ENCODE measurements at places on chromosomes 6 and 20.
A peak's percentile ranks its signal among the peaks of the same experiment; 100 is the strongest.

- DNase-seq = no peak
These were observed 526.7 kb upstream of the ADGRB3 start for GRCh38 chr6:68108233-68108835.

DNA sequence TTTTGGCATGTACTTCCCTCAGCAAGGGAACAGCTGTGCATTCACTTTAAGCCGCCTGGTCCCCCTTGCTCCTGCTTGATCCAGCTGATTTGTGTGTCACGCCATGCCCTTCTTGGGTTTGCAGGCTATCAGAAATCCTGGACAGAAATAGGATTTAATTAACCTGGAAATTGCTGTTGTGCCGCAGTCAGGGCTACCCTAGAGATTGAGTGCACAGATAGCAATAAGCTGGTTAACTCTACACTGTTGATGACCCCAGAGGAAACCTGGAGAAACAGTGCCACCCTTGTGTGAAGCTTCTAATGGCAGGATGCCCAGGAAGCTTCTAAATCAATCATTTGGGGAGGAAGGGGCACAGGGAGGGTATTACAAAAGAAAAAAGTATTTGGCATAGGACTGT is 199.0 kb downstream of the JARID2 start:
- no peak for DNase-seq

DNA sequence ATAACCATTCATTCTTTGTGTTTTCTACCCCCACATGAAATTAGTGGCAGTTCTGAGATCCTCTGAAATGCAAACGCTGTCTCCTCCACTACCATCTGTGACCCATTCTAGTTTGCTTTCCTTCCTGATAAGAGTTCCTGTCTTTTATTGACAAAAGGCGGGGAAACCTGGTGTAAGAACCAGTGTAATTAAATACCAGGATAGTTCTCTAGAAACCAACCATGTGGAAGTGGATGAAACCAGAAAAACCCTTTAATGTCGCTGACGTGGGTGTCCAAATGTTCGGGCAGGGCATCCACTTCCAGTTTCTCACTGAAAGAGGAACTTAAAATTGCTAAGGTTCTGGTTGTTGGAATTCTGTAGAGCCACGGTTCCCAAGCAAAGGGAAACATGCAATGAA is 79.1 kb downstream of the TNFRSF21 start:
- no peak for DNase-seq

GRCh38 chr20:63682384-63683139 is 13.9 kb upstream of the TNFRSF6B start:
- no peak for DNase-seq

- DNase-seq = no peak
These were observed 26.8 kb upstream of the SLC9A8 start for GRCh38 chr20:49785852-49786175.

DNA sequence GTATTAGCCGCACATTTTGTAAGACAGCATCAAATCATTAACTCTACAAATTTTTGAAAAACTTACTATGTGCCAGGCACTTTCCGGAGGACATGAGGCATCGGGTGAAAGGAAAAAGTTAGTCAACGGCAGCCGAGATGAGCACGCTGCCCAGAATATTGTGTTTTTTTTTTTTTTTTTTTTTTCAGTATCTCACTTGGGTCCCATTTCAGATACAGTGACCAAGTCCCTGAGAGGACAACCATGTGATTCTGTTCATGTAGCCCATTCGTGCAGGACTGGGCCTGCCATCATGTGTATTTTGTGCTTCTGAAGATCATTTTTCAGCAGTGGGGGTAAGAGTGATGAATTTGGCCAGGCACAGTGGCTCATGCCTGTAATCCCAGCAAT is 1.3 kb downstream of the SLA2 start:
- DNase-seq = peak; percentile 45
